ENCODE measurements at places on chromosomes 5 and 9. TPM values are rescaled to one million over a fixed set of nuclear protein-coding genes. Genes with fewer than 3 reads are reported as not detected.

The PRDM9 gene
- not detected for total RNA-seq

The IFNK gene
- not detected for total RNA-seq

The WNK2 gene
- 7.7 TPM for total RNA-seq

The ABL1 gene
- 47.6 TPM for total RNA-seq

The PCDHB9 gene
- total RNA-seq: 0.03 TPM

The SLC34A1 gene
- not detected for total RNA-seq

The INSYN2B gene
- 0.73 TPM for total RNA-seq

The LCN15 gene
- not detected for total RNA-seq

The BDP1 gene
- 10.4 TPM for total RNA-seq

The ZNF300 gene
- 2.7 TPM for total RNA-seq

The TAF11L10 gene
- not detected for total RNA-seq

The OBP2B gene
- not detected for total RNA-seq

The PLPPR1 gene
- not detected for total RNA-seq

The LPAR1 gene
- total RNA-seq: 15.6 TPM

The CDC42SE2 gene
- total RNA-seq: 32.3 TPM

The ACTBL2 gene
- total RNA-seq: 0.07 TPM

The TMEM174 gene
- total RNA-seq: not detected

Measured in A549 treated with RU486 at 1 μM for 4 hours (cell line).